ENCODE measurements at places on chromosomes 1 and 21. TPM values are rescaled to one million over a fixed set of nuclear protein-coding genes. Genes with fewer than 3 reads are reported as not detected.

SCYL3 gene
- 15.8 TPM for total RNA-seq

GRCh38 chr1:202553560-202554038, 156.7 kb downstream of the SYT2 start:
- no peak for DNase-seq

LIN28A gene
- not detected for total RNA-seq

- DNase-seq, result no peak
These were observed 1.0 kb upstream of the KAZN start for GRCh38 chr1:14597343-14598006.

DNA sequence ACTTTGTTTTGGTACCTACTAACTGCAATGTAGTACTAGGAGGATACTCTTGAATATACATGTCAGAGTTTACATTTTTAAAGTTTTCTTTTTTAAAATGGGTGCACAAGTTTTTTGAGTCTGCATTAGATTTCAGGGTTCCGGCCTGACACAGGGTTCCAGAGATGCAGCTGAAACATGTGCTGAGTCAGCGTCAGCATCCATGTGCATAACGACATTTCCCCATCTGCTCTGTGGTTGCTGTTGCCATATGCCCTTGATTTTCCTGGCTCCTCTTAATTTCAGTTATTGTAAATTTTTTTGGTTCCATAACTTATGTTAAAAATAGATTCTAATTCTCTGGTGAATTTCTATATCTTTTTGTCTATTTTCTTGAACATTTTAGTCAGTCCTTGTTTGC, 12.3 kb upstream of the METTL13 start:
- no peak for DNase-seq

IL19 gene
- total RNA-seq, result 0.40 TPM

GRCh38 chr21:16192902-16193301, 463.1 kb downstream of the USP25 start:
- DNase-seq, result no peak

GRCh38 chr1:29052100-29052499, 71.6 kb downstream of the TMEM200B start:
- DNase-seq, result no peak

DNA sequence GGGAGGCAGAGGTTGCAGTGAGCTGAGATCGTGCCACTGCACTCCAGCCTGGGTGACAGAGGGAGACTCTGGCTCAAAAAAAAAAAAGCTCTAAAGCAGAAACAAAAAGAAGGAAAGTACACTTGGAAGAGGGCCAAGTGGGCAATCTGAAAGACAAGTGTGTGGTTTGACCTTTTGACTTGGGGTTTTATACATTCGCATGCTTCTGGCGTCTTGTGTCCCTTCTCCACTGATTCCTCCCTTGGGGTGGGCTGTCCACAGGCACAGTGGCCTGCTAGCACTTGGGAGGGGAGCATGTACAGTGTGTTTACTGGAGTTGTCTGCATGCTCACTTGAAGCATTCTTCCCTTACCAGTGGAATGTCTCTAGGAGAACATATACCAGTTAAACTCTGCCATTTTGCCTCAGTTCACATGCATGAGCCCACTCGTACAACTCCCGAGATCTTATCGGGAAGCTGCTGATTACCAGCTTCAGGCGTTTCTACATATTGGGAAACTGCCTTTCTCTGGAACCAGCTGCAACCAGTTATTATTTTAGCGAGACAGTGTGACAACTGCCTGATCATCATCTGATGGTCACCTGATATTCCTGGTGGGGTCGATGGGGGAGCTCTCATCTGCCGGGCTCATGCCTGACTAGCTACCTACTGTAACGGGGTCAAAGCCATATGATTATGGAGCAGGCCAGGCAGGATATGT, 113.5 kb upstream of the ZNF678 start:
- no peak for DNase-seq

GRCh38 chr1:46558966-46559365, 7.5 kb upstream of the KNCN start:
- no peak for DNase-seq

DNA sequence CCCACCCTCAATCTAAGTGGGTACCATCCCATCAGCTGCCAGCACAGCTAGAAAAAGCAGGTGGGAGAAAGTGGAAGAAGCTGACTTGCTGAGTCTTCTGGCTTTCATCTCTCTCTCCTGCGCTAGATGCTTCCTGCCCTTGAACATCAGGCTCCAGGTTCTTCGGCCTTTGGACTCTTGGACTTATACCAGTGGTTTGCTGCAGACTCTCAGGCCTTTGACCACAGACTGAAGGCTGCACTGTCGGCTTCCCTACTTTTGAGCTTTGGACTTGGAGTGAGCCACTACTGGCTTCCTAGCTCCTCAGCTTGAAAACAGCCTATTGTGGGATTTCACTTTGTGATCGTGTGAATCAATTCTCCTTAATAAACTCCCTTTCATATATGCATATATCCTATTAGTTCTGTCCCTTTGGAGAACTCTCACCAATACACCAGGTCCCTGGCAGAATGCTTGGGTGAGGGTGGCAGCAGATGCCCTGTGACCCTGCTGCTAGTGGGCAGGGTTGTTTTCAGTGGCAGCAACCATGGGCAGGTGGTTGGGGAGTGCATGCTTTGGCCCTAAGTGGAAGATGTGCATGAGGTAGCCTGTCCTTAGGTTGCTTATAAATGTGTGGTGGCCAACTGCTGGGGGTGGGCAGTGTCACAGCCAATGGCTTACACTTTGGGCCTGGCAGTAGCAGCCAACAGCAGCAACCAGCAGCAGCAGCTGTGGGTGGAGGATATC, 10.8 kb upstream of the ADAM30 start:
- DNase-seq, result no peak

DNA sequence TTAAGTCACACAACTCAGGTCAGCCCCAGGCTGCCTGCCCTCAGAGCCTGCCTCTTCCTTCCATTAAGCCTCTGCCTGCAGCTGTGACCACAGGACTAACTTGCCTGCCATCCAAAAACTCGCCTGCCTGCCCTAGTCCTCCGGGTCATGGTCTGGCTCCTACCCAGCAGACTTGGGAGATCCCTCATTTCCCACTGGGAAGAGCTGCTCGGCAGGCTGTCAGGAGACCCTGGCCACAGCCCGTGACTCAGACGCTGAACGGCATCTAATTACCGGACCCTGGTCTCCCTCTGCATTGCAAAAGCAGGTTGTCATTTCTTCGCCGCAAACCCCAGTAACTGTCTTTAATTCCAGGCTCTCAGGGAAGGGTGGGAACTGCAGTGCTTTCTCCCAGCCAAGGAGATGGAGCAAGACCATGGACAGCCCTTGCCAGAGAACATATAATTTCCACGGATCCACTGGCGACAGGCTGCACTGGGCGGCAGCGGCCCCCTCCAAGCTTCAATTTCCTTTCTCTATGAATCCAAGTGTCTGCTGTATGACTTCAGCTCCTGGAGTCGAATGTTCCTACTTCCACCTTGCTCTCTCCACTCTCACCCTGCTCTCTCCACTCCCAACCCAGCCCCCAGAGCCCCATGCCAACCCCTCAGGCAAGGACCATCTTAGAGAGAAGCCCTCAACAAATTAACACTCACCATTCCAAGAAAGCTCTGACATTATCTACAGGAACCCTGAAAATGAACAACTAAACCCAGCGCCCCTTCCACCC, 20.4 kb downstream of the OLFML2B start:
- DNase-seq, result no peak
